ENCODE measurements at places on chromosomes 5 and 9. TPM values are rescaled to one million over a fixed set of nuclear protein-coding genes. Genes with fewer than 3 reads are reported as not detected.

The BTNL9 gene
- 2.5 TPM for total RNA-seq

The PLAA gene
- 21.6 TPM for total RNA-seq

The GAS1 gene
- total RNA-seq: 2.4 TPM

The ADAMTSL1 gene
- 1.5 TPM for total RNA-seq

The CDX1 gene
- total RNA-seq: not detected

The FAM221B gene
- not detected for total RNA-seq

The PCDHA9 gene
- 0.04 TPM for total RNA-seq

The JADE2 gene
- 12.9 TPM for total RNA-seq

The ZNF618 gene
- 2.0 TPM for total RNA-seq

The SPATA31C2 gene
- total RNA-seq: not detected

The LMX1B gene
- total RNA-seq: not detected

The OCLN gene
- 58.1 TPM for total RNA-seq

The PPP1R26 gene
- total RNA-seq: 5.2 TPM

The FAM151B gene
- 1.3 TPM for total RNA-seq

GRCh38 chr9:101711330-101711941, 27.0 kb downstream of the GRIN3A start:
- ATAC-seq: no peak

GRCh38 chr5:11792621-11793020, 111.6 kb downstream of the CTNND2 start:
- no peak for ATAC-seq

DNA sequence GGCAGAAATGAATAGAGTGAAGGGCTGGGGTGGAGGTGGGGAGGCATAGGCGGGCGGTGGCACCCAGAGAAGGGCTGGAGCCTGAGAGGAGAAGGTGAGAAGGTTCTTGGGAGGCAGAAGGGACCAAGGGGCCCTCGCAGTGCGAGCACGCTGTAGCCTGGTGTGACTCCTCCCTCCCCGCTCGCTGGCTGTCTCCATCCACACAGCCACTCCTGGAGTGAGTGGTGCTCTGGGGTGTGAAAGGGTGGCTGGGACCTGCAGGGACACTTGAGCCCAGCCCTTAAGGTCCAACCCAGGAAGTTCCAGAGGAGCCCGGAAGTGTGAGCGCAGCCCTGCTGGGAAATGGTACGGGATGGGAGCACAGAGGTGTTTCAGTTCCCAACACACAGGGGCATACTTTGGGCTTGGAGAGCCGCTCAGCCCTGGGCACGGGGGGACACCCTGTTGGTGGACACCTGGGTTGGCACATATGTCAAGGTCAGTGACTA, 9.3 kb upstream of the SCGB3A1 start:
- no peak for ATAC-seq

GRCh38 chr5:89450149-89450538, 567.2 kb upstream of the MEF2C start:
- no peak for ATAC-seq

DNA sequence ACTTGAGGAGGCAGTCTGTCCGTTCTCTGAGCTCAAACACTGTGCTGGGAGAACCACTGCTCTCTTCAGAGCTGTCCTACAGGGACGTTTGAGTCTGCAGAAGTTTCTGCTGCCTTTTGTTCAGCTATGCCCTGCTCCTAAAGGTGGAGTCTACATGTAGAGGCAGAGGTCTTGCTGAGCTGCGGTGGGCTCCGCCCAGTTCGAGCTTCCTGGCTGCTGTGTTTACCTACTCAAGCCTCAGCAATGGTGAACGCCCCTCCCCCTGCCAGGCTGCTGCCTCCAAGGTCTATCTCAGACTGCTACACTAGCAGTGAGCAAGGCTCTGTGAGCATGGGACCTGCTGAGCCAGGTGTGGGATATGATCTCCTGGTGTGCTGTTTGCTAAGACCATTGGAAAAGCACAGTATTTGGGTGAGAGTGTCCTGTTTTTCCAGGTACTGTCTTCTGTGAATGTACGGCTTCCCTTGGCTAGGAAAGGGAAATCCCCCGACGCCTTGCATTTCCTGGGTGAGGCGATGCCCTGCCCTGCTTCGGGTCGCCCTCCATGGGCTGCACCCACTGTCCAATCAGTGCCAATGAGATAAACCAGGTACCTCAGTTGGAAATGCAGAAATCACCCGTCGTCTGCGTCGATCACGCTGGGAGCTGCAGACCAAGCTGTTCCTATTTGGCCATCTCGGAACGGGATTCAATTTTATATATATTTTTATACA, 58.5 kb downstream of the CNTRL start:
- peak; percentile 84 for ATAC-seq

GRCh38 chr9:131732061-131732526, 7.8 kb downstream of the RAPGEF1 start:
- peak; percentile 67 for ATAC-seq

- no peak for ATAC-seq
Observed at GRCh38 chr5:1090538-1090937, 21.3 kb downstream of the SLC12A7 start.

GRCh38 chr5:174386306-174386705, 338.1 kb upstream of the MSX2 start:
- no peak for ATAC-seq

DNA sequence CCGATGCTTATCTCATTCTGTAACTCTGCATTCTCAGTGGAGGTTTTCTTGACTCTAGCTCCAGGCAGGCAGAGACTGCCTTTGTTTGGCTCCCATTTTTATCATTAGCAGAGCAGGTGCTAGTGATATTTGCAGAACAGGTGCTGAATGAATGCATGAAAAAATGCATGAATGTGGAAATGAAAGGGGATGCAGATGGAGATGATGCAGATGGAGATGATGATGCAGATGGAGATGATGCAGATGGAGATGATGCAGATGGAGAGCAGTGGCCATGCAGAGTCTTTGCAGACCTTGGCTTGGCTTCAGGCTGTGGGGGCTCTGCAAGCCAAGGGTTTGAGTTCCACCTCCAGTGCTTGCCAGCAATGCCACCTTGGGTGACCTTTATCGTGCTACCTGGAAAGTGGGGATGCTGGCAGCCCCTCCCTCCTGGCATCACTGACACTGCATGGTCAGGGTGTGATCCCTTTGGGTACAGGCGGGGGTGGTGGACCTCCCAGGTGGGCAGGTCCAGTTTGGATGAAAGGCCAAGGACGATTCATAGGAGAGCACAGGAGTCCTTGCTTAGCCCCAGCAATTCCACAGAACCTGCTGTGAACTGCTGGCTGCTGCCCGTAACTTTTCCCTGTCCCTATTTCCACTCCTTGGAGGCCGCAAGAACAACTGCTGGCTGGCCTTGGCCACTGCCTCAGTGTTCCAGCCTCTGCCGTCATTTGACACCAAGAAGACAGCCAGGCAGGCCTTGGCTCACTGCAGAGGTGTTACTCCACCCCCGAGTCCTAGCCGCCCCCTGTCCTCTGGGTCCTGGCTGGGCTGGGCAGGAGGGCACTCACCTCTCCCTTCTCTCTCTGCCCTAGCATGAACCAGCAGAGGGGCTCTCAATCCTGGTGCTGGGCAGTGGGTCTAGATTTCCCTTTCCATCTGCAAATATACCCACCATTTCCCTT, 33.0 kb downstream of the ERGIC1 start:
- no peak for ATAC-seq

GRCh38 chr9:127971357-127972235, 9.2 kb downstream of the EEIG1 start:
- no peak for ATAC-seq

DNA sequence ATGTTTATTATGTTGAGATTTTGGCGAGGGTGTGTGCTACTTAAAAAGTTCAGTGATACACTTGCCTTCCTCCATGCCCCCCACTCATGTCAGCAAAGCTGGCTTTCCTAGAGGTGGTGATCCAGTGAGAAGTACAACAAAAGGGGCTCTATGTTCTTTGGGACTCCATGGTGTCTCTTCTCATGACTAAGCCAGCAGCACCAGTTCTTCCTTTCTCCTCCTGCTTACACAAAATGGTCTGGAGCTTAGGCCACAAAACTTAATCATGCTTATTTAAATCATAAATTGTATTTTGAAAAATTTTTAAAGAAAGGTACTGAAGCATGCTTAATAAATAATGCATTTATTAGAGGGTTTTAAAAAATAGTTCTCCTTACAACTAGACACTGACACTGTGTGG, 22.4 kb downstream of the MOCS2 start:
- ATAC-seq: no peak

DNA sequence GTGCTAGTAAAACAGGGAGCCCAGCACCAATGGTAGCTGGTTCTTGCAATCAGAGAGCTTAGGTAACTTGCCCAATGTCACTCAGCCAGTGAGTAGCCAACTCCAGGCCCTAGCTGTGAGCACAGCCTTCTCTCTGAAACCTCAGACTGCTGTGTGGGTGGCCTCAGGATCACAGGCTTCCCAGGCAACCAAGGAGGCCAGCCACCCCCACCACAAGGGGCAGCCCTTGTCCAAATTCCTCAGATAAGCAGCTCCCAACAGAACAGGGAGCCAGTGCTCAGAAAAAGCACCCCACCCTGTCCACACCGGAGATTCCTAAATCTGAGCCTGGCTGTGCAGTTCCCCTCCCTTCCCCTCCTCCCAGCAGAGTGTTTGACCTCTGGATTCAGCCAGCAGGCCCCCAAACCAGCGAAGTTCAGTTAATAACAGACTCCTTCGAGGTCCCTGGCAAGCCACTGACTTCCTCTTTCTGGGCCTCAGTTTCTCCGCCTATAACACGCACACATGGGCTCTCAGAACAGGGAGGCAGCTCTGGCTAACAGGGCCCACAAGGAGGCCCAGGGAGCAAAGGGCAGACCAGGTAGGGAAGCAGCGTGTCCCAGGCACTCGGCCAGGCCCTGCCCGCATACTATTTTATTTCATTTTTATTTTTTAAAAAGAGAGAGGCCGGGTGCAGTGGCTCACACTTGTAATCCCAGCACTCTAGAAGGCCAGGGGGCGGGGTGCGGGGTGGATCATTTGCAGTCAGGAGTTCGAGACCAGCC, 2.7 kb downstream of the EEIG1 start:
- ATAC-seq: no peak

- no peak for ATAC-seq
Observed at GRCh38 chr5:2779459-2779858, 28.0 kb upstream of the IRX2 start.

- ATAC-seq: no peak
Observed at GRCh38 chr5:115584501-115584900, 17.8 kb downstream of the TICAM2 start.

GRCh38 chr5:42645138-42645537, 111.5 kb upstream of the CCDC152 start:
- no peak for ATAC-seq

- peak; percentile 38 for ATAC-seq
Observed at GRCh38 chr5:172113036-172113435, 75.0 kb downstream of the STK10 start.

GRCh38 chr5:95669540-95669939, 13.3 kb downstream of the SPATA9 start:
- ATAC-seq: no peak

- ATAC-seq: no peak
Observed at GRCh38 chr5:112070022-112070421, 313.0 kb upstream of the NREP start.

DNA sequence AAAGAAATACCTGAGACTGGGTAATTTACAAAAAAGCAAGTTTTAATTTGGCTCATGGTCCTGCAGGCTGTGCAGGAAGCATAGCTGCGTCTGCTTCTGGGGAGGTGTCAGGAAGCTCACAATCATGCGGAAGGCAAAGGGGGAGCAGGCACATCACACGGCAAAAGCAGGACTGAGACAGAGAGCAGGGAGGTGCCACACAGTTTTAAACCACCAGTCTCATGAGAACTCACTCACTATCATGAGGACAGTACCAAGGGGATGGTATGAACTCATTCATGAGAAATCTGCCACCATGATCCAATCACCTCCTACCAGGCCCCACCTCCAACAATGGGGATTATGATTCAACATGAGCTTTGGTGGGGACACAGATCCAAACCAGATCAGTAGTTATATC, 96.2 kb downstream of the OSTF1 start:
- no peak for ATAC-seq

GRCh38 chr5:8683496-8683895, 814.5 kb downstream of the MTRR start:
- no peak for ATAC-seq

GRCh38 chr9:69173891-69174615, at the start of gene TJP2:
TSS of gene TJP2 (plus strand) at chr9:69174277. CDS start at chr9:69174373, 96 bp downstream.
- ATAC-seq: peak; percentile 44
